ENCODE measurements at places on chromosomes 16 and 17.
A peak's percentile ranks its signal among the peaks of the same experiment; 100 is the strongest.

DNA sequence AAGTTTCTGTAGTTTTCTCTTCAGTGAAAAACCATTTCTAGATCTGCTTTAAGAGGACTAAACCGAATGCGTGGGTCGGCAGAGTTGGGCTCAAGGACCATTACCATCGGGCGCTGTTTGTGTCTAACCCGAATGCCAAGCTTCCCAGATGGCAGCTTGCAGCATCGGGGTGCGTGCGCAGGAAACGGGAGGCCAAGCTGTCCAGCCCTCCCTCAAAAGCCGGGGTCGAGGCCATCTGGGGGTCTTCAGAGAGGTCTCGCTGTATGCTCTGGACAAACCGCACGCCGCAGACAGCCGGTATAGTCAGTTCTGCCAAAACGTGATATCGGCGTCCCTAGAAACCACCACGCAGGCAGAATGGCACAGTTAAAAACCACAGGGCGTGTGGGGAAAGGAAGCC, 178.8 kb downstream of the BANP start:
- no peak for DNase-seq

GRCh38 chr16:83652943-83653342, 154.8 kb upstream of the HSBP1 start:
- DNase-seq: no peak

- DNase-seq: peak; percentile 41
Measured at GRCh38 chr17:13031718-13032350, 14.0 kb upstream of the ELAC2 start.

- DNase-seq: no peak
Measured at GRCh38 chr17:59510611-59511010, 54.8 kb upstream of the DHX40 start.

DNA sequence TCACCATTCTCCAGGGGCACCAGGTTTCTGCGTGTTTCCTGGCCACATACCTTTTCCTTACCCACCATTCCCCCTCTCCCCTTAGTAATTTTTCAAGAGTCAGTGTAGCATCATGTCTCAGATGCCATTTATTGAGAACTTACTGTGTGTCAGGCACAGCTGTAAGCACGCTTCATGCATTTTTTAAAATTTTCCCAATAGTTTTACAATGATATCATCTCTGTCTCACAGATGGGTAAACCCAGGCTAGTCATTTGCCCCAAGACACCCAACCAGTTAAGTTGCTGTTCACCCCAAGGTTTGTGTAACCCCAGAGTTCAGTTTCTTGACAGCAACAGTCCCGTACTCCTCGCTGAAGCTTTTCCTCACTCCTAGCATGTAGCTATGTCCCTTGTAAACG, 56.4 kb upstream of the IRX3 start:
- DNase-seq: no peak

- no peak for DNase-seq
Measured at GRCh38 chr17:41803049-41804020, 8.4 kb downstream of the P3H4 start.

- no peak for DNase-seq
Measured at GRCh38 chr17:12579288-12579687, 86.4 kb upstream of the MYOCD start.

DNA sequence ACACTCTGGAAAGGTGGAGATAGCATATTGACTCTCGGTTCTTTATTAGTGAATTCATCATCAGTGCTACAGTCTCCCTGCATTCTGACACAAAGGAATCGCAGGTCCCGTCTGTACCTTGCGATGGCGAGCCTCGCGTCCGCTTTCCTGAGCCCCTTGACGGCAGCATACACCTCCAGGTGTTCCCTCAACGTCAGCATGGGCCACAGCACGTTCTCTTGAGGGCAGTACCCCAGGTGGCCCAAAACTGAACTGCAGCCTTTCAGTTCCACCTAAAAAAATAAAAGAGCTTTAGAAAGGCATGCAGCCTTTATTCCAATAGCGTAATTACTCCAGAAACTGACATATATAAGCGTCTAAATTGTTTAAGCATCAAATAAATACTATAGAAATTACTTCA, 24.2 kb upstream of the ABCA9 start:
- no peak for DNase-seq

DNA sequence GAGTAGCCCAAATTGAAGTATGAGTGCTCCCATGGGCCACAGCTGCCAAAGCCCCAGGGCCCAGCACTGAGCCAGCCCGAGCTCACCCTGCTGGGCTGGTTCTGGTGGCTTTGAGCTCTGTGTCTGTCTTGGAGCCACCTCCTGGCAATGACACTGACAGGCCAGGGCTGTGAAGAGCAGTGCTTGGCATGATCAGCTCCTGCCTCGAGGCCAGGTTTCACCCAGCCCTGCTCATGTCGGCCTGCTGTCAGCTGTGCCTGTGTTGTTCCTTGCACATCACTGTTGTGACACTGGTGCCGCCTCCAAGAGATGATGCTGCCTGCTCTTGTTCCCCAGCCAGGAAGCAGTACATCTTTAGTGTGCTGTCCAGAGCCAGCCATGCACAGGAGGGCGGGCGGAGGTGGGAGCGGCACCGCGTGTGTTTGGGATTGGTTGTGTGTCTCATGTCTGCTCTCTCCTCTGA, 26.0 kb downstream of the PLD6 start:
- peak; percentile 19 for DNase-seq

DNA sequence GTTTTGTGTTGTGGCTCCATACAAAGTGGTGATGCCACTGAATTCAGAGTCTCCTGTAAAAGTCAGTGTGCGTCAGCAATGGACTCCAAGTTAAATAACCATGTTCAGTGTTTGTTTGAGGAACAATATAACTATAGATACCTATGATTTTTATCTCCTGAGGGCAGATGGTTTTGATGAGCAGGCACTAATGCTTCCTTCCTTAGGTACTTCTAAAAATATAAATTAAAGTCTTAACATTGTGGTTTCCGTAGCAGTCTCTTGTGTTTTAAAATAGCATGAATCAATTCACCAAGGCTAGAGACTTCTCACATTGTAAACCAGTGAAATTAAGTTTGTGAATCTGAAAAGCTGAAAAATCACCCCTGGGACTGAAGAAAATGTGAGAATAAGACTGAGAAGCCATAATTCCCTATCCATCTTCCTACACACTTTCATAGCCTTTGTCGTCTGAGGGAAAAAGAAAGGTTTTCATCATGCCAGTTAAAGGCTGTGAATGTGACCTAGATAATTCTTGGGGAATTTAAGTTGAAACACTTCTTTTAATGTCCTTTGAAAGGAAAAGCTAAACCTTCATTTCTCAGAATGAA, 1502.9 kb downstream of the CDH11 start:
- no peak for DNase-seq

DNA sequence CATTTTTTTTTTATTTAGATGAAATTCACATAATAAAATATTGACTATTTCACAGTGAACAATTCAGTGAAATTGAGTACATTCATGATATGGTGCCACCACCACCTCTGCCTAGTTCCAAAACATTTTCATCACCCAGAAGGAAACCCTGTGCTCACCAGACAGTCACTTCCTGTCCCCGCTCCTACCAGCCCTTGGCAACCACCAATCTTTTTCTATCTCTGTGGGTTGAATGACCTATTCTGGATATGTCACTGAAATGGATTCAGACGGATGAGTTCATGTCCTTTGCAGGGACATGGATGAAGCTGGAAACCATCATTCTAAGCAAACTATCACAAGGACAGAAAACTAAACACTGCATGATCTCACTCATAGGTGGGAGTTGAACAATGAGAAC, 40.5 kb downstream of the ATP2C2 start:
- DNase-seq: no peak

Data from activated CD4-positive, alpha-beta T cell treated with anti-CD3 and anti-CD28 coated beads, Interleukin-2, amount 50 U/mL, for 48 hours (primary cell).